Right lung (tissue), 10 donors: ENCODE measurements at places on chromosomes 5 and 9. TPM values are rescaled to one million over a fixed set of nuclear protein-coding genes. Genes with fewer than 3 reads are reported as not detected.

- DNase-seq: peak; percentile 17
Observed at GRCh38 chr9:83623679-83624076, 735 bp downstream of the IDNK start.

GRCh38 chr9:124562328-124562727, 55.1 kb upstream of the NR5A1 start:
- no peak for DNase-seq

SPINK7 gene
- 0.18 TPM for polyA plus RNA-seq

- DNase-seq: no peak
Observed at GRCh38 chr5:128644863-128645262, 106.8 kb upstream of the FBN2 start.

DNA sequence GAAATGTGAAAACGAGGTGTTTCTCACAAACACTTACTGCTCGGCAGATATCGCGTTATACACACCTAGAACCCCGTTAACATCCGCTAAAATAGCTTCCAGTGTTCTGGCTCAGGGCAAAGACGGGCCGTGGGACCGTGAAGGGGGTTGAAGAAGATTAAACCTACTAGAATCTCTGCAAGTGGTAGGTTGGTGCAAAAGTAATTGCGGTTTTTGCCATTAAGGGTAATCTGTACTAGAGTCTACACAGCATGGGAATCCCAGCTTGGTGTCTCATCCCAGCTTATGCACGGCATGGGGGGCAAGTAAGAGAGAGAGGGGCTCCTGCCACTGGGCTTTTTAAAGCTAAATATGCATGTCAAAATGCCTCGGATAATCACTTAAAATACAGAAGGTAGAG, 43.9 kb downstream of the HRH2 start:
- no peak for DNase-seq

- no peak for DNase-seq
Observed at GRCh38 chr5:147098233-147098790, 136.5 kb upstream of the STK32A start.

- DNase-seq: peak; percentile 52
Observed at GRCh38 chr9:100472788-100473275, at the start of gene TMEFF1. TSS of gene TMEFF1 (plus strand) at chr9:100473149. CDS start at chr9:100473545, 396 bp downstream.

- no peak for DNase-seq
Observed at GRCh38 chr9:124454791-124455443, 4.7 kb downstream of the ADGRD2 start.

LURAP1L gene
- polyA plus RNA-seq: 60.8 TPM

ANKRD33B gene
- polyA plus RNA-seq: 0.53 TPM

DNA sequence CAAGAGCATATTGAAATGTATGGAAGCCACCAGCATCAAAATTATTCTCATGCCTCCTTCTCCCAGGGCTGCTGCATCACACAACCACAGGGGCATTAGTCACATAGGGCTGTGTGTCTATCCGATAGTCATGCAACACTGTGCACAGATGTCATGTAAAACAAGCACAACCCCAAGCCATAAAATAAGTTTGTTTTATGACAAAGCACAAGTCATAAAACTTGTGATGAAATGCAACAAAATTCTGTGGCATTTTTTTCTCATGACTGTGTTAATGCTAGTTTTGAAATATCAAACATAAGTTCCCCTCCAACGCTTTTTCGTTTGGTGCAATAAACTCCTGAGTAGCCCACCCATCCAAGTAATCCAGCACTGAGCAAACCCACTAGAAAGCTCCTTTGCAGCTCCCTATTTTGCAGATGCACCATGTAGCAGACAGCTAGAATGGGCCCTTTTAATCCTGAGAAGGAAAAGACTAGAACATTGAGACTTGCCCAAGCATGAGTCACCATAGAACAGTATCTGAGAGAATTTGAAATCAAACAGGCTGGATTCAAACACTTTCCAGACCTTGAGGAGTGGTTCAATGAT, 93.3 kb upstream of the ZNF366 start:
- DNase-seq: no peak

GRCh38 chr9:99577351-99577750, 244.3 kb upstream of the NR4A3 start:
- no peak for DNase-seq

- DNase-seq: no peak
Observed at GRCh38 chr5:102855681-102856388, 100.7 kb downstream of the PAM start.

DNA sequence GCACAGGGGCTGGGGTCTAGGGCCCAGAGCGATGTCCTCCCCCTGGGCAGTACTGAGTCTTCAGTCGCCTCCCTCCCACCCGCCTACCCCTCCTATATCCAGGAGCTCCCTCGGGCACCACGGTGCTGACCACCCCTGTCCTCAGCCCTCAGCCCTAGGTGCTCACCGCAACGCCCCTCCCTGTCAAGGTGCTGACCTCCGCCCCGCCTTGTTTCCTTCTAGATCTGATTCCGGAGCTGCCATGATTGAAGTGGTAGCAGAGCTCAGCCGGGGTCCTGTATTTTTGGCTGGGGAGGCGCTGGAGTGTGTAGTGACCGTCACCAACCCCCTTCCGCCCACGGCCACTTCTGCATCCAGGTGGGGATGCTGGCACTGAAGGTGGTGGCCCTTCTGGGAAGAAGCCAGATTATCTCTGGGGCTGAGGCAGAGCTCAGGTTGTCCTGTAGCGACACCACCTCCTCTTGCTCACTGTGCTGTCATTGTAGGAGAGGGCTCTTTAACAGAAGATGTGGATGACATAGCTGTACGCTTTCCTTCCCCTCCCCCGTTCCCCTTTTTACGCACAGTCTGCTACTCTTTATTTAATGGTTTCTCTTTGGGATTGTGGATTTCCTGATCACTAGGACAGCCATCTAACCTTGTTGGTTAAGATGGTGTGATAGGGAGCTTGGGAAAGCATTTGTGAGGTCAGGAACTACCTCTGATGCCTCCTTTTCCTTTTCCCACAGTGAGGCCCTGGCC, 598 bp downstream of the RGP1 start:
- no peak for DNase-seq

- DNase-seq: no peak
Observed at GRCh38 chr5:131939690-131940345, 5.6 kb downstream of the MEIKIN start.

DNA sequence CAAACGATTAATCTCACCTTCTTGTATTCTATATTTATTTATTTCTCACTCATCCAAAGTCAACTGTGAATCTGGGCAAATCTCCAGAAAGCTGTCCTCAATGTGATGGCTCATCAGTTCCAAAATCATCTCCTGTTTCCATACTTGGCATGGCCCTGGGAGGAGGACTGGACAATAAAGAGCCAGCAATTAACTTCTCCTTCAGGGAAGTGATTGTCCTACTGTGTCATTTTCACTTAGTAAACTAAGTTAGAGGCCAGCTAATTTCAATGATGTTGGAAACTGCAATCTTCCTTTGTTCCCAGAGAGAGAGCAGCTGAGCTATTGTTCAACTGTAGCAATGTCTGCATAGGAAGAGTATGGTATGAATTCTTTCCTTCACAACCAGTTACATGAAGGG, 17.5 kb downstream of the CDH12 start:
- peak; percentile 16 for DNase-seq

- no peak for DNase-seq
Observed at GRCh38 chr9:18238752-18239447, 235.1 kb upstream of the ADAMTSL1 start.

DNA sequence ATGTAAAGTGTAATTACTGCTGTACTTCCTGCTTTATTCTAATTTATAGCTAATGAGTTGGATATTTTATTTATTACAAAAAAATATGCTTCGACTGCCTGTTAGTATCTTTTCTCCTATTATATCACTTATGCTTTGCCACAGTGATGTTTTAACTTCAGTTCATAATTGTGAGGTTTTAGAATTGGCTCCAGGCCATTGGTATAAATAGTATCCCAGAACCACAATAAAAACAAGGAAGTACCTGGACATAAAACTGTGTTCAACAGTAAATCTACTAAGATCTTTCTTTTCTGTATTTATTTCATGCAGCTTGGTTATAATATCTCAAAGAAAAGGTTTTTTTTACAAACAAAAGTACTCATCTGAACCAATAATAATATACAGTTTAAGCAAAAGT, 354.3 kb upstream of the CDH9 start:
- DNase-seq: no peak
